SJCRH30 (cell line): ENCODE measurements at places on chromosomes 7 and 10.

DNA sequence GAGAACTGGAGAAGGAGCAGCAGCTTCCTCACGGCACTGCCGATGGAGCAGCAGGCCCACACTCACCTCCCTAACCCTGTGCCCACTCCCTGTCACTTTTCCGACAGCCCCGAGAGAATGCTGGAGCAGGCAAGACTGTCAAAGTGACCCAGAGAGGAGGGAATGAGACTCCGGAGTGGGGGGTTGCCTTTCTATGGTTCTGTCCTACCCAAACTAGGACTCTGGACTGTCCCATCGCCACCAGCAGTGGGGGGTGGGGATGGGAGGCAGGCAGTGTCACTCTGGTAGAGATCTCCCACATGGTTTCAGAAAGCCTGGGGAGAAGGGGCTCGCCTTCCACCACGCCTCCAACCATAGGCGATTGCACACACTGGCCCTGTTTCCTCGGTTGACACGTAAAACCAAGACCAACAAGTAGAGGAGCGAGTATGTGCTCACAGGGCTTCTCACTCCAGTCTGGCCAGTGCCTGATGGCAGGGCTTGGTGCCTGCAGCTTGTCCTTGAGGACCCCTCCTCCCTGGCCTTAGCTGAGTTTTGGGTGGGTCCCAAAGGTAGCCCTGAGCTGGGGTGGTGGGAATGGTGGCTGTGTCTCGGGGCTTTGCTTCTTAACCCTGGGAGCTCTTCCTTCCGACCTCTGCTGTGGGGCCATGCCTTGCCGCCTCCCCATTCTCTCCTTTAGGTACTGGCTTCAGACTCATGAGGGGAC is 148.5 kb downstream of the PTPN20 start:
- H3K27me3 ChIP-seq, result no peaks in the 10 kb centered on the region
- no peaks in the 10 kb centered on the region for H3K4me1 ChIP-seq
- no peak for DNase-seq
- H3K4me3 ChIP-seq, result no peak overlapping the region
- H3K36me3 ChIP-seq, result no peaks in the 10 kb centered on the region
- no peak overlapping the region for H3K27ac ChIP-seq

DNA sequence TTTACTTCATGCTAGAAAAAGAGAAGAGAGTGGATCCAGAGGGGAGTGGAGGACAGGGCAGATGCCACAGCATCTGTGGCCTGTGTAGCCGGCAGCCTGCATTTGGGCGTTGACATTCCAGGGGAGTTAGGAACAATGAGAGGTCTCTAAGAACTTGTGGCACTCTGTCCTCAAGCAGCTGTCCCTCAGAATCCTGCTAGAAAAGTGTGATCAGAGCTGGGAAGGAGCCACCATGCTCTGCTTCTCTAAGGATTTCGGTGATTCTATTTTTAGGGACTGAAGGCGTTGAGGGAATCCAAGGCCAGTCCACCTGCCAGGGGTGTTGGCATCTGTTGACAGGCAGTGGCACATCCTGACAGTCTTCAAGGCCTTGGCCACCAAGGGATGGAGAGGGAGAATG is 7.6 kb downstream of the LRIT2 start:
- no peak overlapping the region for H3K27ac ChIP-seq
- DNase-seq, result no peak
- no peaks in the 10 kb centered on the region for H3K4me1 ChIP-seq
- no peaks in the 10 kb centered on the region for H3K36me3 ChIP-seq
- no peaks in the 10 kb centered on the region for H3K27me3 ChIP-seq

DNA sequence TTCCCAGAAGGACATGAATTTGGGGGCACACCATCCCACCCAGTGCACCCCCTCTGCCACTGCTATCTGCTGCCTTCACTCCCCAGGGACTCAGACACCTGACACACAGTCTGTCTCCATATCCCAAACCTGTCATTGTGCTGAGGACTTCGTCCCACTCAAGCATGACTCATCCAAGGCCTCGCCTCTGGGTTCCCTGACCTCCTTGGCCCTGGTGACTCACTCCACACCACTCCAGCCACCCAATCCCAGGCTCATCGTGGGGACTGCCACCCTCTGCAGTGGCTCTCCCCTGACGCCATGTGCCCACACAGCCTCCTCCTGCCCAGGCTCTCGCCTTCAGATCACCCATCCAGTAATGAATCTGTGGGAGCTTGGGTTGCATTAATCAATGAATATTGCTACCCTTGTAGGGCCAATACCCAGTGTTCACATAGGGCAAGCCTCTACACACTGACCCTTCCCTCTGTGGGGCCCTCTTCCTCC is 6.6 kb upstream of the INSIG1 start:
- no peaks in the 10 kb centered on the region for H3K4me1 ChIP-seq
- H3K27ac ChIP-seq, result no peak overlapping the region
- 0 out of 2 replicates have a peak, but pooled peaks cover 3% of the 10 kb centered on the region for H3K27me3 ChIP-seq
- H3K36me3 ChIP-seq, result no peaks in the 10 kb centered on the region
- peak; percentile 26 for DNase-seq

GRCh38 chr10:84412482-84412881 is 84.1 kb downstream of the CCSER2 start:
- no peak overlapping the region for H3K27ac ChIP-seq
- H3K4me3 ChIP-seq, result no peak overlapping the region
- H3K36me3 ChIP-seq, result no peaks in the 10 kb centered on the region
- no peak for DNase-seq
- H3K4me1 ChIP-seq, result no peaks in the 10 kb centered on the region

DNA sequence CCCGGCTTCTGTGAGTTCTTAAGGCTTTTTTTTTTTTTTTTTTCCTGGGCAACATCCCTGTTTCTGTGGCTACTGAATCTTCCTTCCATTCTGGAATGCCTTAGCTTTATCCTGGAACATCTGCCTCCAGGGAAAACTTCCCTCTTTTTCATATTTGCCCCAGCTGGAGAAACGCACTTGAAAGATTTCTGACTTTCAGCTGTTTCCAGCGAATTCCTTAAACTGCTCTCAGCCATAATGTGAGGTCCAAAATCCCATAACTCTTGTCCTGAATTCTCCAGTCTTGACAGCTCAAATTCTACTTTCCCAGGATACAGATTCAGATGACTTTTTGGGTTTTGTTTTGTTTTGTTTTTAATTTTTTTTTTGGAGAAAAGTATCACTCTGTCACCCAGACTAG is 263.6 kb upstream of the AUTS2 start:
- no peak overlapping the region for H3K4me3 ChIP-seq
- H3K36me3 ChIP-seq, result no peaks in the 10 kb centered on the region

DNA sequence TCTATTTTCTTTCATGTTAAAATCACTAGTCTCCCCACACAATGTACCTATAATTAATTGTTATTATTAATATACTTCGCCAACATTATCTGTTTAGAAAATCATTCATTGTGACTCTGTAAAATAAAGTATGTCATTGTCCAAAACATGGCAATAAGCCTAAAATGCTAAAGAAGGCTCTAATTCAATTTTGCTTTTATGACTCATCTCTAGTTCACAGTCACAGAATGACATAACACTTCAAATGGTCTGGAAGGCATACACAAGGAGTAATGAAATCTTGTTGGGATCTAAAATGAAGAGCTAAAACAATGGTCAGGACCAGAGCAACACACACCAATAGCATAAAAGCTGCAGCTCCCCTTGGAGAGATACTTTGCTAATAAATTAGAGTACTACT is 505.8 kb downstream of the GPAM start:
- DNase-seq, result no peak
- H3K36me3 ChIP-seq, result no peaks in the 10 kb centered on the region
- H3K4me3 ChIP-seq, result no peak overlapping the region
